Non-pigmented ciliary epithelial cell (primary cell): ENCODE measurements at places on chromosomes 12 and 14.
A peak's percentile ranks its signal among the peaks of the same experiment; 100 is the strongest.

- DNase-seq, result no peak
These were observed 174.6 kb downstream of the ETV6 start for GRCh38 chr12:11824069-11824468.

GRCh38 chr12:132085291-132085635, 58.9 kb downstream of the DDX51 start:
- DNase-seq, result no peak

DNA sequence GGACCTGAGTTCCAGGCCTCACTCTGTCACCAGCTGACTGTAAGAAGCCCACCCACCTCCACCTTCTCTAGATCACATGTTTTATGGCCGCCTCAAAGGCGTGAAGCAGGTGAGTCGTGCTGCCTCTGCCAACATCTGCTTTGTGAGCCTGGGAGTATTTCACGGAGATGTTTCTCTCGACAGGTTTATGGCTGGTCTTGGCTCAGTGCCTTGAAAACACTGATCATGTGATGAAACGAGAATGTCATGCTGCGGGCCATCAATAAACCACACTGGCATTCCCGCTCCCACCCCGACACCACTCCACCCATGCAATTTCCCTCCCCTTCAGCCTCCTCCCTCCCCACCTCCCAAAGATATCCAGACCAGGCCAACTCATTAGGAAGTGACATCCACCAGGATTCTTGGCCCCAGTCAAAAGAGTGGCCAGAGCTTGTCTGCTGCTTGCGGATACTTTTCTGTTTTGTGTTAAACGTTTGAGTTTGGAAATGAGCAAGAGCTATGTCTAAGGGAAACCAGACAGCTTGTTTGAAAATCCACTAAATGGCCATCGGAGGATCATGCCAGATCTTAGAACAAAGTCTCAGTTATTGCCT, 53.8 kb upstream of the NTF3 start:
- DNase-seq, result no peak

- peak; percentile 17 for DNase-seq
These were observed 46.2 kb downstream of the C14orf132 start for GRCh38 chr14:96085369-96085768.

GRCh38 chr12:53986686-53987483, 1.9 kb downstream of the HOXC10 start:
- DNase-seq, result no peak

DNA sequence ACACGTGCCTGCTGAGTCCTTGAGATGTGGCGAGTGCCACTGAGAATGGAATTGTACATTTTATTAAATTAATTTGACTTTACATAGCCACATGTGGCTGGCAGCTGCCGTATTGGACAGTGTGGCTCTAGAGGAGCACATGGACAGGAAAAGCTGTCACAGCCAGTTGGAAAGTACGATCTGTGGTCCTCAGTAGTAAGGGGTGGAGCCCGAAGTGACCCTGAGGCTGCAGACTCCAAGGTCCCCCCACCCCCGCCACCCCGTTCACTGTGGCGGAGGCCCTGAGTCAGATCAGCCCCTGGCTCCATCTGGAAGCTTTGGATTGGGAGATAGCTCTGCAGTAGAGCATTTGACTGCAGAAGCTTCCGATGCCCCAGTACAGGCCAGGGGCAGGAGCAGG, 25.8 kb upstream of the BEGAIN start:
- DNase-seq, result no peak

GRCh38 chr12:31369712-31370521, 44.0 kb upstream of the SINHCAF start:
- peak; percentile 26 for DNase-seq

- DNase-seq, result no peak
These were observed 64.7 kb downstream of the MAP3K9 start for GRCh38 chr14:70744641-70745040.

DNA sequence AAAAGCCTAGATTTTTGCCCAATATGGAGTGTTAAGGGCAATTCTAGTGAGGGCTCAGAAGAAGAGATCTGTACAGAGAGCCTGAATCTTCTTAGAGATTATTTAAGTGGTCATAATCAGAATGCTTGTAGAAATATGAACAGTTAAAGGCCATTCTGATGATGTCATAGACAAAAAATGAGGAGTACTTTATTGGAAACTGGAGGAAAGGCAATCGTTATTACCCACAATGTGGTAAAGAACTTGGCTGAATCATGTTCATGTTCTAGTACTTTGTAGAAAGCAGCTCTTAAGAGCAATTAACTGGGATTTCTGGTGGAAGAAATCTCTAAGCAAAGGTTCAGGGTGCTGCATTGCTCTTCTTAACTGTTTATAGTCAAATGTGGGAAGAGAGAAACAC, 36.4 kb upstream of the SYT10 start:
- peak; percentile 56 for DNase-seq

DNA sequence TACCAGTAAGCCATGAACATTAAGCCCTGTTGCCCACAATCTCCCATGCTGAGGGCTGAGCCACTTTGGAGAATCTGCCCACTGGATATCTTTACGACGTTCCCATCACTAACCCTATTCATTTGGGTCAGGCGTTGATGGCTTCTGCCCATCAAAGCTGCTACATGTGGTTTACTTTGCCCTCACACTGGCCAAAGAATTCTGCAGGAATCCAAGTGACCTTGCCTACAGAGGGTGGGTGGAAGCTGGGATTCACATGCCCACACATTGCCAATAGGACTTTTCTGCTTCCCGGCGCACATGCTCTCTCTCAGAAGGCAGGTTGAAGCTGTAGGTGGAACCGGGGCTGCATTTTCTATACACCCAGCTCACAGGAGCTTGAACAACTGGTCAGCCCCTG, 28.3 kb downstream of the OAS2 start:
- DNase-seq, result no peak

DNA sequence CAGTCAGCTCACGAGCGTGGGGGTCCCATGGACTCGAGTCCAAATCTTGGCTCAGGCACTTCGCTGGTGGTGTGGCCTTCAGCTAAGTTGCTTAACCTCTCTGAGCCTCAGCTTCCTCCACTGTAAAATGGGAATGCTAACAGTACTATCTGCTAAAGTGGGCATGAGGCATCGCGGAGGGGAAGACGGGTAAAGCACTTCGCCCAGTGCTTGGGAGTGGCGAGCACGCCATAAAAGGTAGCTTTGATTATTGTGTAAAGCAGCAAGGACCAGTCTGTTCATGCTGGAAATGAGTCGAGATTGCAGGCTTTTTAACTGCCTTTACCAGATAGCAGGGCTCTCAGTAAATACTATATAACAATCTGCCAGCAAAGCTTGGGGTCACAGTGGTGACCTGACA, 24.5 kb downstream of the HRK start:
- no peak for DNase-seq

GRCh38 chr12:127655691-127656090, 611.3 kb upstream of the TMEM132C start:
- peak; percentile 49 for DNase-seq

- DNase-seq, result no peak
These were observed 45.1 kb downstream of the KCNA1 start for GRCh38 chr12:4954621-4955354.

GRCh38 chr12:103966736-103967135, 1.1 kb downstream of the TDG start:
- no peak for DNase-seq

DNA sequence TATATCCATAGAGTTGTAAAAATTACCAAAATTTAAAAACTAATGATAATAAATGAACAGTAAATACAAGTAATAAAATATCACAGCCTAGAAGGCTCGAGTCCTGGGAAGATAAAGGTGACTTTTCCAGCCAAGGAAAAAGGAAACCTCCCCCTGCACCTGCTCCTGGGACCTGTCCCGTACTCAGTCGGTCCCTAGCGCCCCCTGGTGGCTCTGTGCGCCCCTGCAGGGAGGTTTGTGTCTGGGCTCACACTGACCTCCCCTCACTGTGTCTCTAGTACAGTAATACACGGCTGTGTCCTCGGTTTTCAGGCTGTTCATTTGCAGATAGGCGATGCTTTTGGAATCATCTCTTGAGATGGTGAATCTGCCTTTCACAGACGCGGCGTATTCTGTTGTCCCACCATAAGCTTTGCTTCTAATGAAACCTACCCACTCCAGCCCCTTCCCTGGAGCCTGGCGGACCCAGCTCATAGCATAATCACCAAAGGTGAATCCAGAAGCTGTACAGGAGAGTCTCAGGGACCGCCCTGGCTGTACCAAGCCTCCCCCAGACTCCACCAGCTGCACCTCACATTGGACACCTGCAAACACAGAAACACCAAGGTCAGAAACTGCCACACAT, 1030.4 kb downstream of the TMEM121 start:
- DNase-seq, result no peak

GRCh38 chr14:100219126-100219785, 19.7 kb upstream of the YY1 start:
- DNase-seq, result no peak

GRCh38 chr12:120115066-120115465, 1.5 kb downstream of the RAB35 start:
- DNase-seq, result no peak

- DNase-seq, result no peak
These were observed 17.9 kb upstream of the AQP2 start for GRCh38 chr12:49932533-49933130.

GRCh38 chr14:36513012-36513420, 7.0 kb downstream of the NKX2-1 start:
- no peak for DNase-seq

DNA sequence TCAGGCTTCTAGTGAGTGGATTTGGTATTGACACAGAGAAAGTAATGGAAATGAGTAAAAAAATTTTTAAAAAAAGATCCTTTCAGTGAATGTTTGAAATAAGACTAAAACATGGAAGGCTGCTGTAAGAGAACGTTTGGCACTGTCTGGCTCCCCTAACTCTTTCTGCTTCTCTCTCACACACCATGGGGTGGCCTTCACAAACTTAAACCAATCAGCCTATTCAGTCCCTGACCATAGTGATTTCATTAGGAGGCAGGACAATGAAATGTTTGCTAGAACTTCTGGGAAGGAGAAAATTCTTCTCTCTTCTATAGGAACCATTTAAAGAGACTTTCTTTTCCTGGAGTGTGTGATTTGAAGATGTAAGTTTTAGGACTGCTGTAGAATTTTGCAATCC, 84.2 kb upstream of the GRIN2B start:
- DNase-seq, result no peak

DNA sequence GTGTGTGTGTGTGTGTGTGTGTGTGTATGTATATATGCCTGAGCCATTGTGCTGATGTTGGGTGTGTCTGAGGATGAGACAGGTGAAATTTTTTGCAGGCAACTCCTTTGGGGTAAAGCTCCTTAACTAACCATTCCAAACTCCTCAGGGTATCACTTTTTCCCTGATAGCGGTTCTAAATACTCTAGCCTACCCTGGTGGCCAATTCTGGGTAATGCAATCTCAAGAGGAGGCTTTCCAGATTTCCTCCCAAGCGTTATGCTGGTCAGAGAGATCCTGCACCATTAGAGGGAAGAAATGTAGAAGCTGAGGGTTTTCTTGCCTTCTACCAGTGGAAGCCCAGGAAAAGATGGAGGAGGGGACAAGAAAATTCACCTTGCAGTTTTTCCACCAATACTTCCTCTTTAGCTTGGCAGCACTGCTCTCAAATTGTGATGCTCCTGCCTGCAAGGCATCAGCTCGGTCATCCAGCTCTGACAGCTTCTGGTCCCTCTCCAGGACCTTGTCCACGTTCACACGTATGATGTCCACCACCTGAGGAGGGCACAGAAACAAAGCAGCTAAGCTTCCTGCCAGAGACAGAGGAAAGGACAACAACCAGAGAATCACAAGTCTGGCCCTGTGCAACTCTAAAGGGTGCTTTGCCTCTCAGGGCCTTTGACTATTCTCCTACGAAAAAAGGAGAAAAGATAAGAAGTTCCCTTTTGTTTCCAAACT, 4.9 kb downstream of the VAMP1 start:
- peak; percentile 24 for DNase-seq

DNA sequence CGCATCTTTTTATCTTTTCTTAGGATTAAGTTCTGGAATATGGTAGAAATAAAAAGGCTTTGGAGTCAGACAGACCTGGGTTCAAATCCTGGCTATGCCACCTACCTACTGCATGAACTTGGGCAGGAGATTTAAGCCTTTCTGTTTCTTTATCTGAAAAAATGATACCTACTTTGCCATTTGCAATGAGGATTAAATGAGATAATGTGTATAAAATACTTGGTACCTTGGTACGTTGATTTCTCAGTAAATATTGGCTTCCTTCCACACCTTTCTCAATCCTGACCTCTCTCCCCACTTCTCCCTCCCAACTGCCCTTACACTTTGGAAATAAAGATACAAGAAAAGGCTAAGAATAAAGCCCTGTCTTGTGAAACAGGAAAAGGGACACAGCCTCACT, 172.6 kb downstream of the PAX9 start:
- no peak for DNase-seq

DNA sequence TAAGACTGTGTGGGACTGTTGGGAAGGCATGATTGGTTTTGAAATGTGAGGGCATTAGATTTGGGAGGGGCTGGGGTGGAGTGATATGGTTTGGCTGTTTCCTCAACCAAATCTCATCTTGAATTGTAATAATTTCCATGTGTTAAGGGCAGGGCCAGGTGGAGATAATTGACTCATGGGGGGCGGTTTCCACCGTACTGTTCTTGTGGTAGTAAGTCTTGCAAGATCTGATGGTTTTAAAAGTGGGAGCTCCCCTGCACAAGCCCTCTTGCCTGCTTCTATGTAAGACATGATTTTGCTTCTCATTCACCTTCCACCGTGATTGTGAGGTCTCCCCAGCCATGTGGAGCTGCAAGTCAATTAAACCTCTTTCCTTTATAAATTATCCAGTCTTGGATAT, 76.6 kb upstream of the PPFIA2 start:
- no peak for DNase-seq

DNA sequence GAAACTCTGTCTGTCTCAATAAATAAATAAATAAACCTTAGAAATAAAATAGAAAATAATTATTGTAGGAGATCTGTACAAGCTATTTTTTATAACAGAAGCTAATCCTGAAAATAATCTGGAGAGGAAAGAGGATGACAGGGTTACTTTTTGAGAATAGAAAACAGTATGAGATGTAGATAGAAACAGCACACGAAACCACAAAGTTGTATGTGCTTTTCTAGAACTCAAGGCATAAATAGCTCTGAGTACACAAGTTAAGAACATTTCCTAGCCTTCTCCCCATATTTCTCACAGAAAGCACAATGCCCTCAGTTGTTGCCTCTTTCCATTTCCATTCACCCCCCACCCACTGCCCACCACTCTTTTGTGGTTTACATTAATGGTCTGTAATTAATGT, 35.7 kb downstream of the SLC38A4 start:
- DNase-seq, result no peak

GRCh38 chr12:5511644-5512600, 80.0 kb downstream of the NTF3 start:
- DNase-seq, result no peak
